ENCODE measurements at places on chromosomes 2 and 18. TPM values are rescaled to one million over a fixed set of nuclear protein-coding genes. Genes with fewer than 3 reads are reported as not detected.

The FBXO48 gene
- total RNA-seq = 0.95 TPM

GRCh38 chr2:173658946-173659371 lies 304.3 kb downstream of the CDCA7 start:
- H3K4me1 ChIP-seq = no peaks in the 10 kb centered on the region
- no peak overlapping the region for H3K27ac ChIP-seq
- no peak for DNase-seq
- no peaks in the 10 kb centered on the region for H3K36me3 ChIP-seq

DNA sequence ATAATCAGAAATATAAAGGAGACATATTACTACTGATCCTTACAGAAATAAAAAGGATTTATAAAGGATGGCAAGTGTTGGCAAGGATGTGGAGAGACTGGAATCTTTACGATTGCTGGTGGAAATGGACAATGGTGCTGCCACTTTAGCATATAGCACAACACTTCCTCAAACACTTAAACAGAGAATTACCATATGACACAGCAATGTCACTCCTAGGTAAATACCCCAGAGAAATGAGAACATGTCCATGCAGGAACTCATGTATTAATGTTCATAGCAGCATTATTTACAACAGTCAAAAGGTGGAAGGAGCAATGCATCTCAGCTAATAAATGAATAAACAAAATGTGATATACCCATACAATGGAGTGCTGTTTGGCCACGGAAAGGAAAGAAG lies 137.5 kb downstream of the NDUFA10 start:
- H3K4me1 ChIP-seq = peaks cover 4% of the 10 kb centered on the region
- no peak overlapping the region for H3K4me3 ChIP-seq
- H3K27me3 ChIP-seq = no peaks in the 10 kb centered on the region

The SPP2 gene
- not detected for total RNA-seq

The LYPD6 gene
- total RNA-seq = 0.57 TPM

DNA sequence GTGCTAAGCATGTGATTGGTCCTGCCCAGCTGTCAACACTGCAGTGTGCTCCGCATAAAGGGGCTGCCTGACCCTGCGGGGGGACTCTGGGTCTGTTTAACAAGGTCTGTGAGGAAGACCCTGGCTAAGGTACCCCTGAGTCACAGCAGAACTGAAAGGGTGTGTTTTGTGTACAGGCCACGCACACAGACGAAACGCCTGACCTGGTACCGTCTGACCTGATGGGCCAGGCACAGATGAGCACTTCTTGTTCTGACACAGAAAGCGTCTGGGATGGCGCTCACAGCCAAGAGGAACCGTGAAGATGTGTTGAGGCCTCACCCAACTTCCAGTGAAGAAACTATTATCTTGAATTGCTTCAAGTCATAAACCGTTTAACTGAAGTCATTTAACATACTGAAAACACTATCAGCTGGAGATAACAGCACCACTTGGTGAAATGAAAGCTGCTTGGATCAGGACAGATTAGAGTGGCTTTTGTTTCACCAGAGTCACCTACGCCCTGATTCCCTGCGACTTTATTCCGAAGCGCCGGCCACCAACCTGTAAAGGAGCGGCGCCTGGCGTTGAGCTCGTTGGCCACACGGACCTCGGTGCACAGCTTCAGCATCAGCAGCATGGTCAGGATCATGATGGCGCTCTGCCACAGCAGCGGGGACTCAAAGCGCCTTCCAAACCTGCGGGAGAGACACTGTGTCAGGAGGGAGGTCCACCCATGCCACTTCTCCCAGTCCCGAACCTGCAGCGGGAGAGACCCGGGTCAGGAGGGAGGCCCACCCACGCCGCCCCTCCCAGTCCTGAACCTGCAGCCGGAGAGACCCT lies 8.5 kb downstream of the SLC66A2 start:
- peaks cover 100% of the 10 kb centered on the region for H3K4me1 ChIP-seq
- H3K27me3 ChIP-seq = no peaks in the 10 kb centered on the region
- H3K27ac ChIP-seq = no peak overlapping the region

All from esophagus squamous epithelium (tissue), 5 donors.